ENCODE measurements at places on chromosomes 7 and 10. TPM values are rescaled to one million over a fixed set of nuclear protein-coding genes. Genes with fewer than 3 reads are reported as not detected.

The ASZ1 gene
- 1.0 TPM for total RNA-seq

The FANK1 gene
- total RNA-seq: 1.6 TPM

The ASIC3 gene
- 0.93 TPM for total RNA-seq

The NAT16 gene
- 1.5 TPM for total RNA-seq

The OR13A1 gene
- not detected for total RNA-seq

The CYP2W1 gene
- not detected for total RNA-seq

The NPY4R2 gene
- not detected for total RNA-seq

The OLAH gene
- total RNA-seq: not detected

The PKD2L1 gene
- not detected for total RNA-seq

The UPK3BL2 gene
- 1.8 TPM for total RNA-seq

The HABP2 gene
- not detected for total RNA-seq

The HHEX gene
- 0.48 TPM for total RNA-seq

The BAG3 gene
- total RNA-seq: 6.2 TPM

The C7orf57 gene
- total RNA-seq: 0.79 TPM

The FKBP9 gene
- total RNA-seq: 178 TPM

The TLX1 gene
- total RNA-seq: not detected

The C10orf67 gene
- total RNA-seq: not detected

The PLCE1 gene
- 0.50 TPM for total RNA-seq

All from SK-MEL-5 (cell line).